Left renal pelvis (tissue), 4 donors: ENCODE measurements at places on chromosomes 1 and 21.

GRCh38 chr1:155002464-155003226 is at the start of gene ZBTB7B:
Gene ZBTB7B (plus strand): TSS chr1:155002802. CDS start chr1:155014661, 11,859 bp downstream.
- DNase-seq: no peak

GRCh38 chr1:244881552-244882280 is 17.4 kb upstream of the HNRNPU start:
- no peak for DNase-seq

- DNase-seq: no peak
These were observed 394.3 kb upstream of the ADGRL2 start for GRCh38 chr1:81406292-81406999.

DNA sequence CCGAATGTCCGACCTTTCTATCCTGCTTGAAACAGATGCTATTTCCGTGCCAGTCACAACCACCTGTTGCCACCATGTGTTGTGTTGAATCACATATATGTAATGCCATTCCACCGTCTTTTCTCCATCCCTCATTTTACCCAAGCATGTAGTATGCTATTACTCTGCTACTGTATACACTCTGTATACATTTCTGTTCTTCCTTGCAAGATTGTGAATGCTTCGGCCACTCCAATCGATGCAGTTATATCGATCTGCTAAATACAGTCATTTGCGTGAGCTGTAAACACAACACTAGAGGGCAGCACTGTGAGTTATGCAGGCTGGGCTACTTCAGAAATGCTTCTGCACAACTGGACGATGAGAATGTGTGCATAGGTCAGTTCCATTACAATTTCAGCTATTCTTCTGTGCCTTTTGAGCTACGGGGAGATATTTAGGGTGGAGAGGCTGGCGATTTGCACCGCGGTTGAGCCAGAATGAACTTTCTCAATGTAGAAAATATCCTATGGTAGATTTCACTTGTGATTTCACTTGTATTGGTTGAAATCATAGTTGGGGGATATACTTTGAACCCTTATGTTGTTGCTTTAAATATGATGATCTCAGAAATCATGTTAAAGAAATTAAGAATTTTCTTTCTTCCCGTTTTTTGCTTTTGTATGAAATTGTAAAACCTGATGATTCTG is 289.8 kb downstream of the NTNG1 start:
- DNase-seq: no peak

- DNase-seq: no peak
These were observed 32.7 kb upstream of the HP1BP3 start for GRCh38 chr1:20819818-20820217.
